ENCODE measurements at places on chromosomes 7 and 10.

GRCh38 chr10:5159126-5159525, 25.8 kb downstream of the AKR1C8 start:
- DNase-seq: no peak

DNA sequence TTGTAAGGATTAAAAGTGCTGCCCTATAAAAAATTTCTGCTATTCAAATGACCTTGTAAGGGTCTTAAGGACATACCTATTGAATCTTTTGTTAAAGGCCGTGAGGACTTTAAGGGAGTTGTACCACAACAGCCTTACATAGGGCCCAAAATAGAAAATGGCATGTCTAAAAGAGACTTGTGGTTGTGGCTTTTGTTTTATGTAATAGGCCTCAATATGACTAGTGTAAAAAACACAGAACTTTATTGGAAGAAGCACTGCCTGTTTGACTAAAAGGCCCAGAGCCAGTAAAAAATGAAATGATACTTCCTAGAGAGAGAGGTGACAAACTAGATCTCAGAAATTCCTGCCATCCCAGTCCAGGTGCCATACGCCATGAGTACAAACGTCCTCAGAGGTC, 286.6 kb downstream of the SEMA3D start:
- DNase-seq: no peak

- no peak for DNase-seq
Observed at GRCh38 chr10:103709341-103709920, 145.9 kb downstream of the SH3PXD2A start.

GRCh38 chr7:150390205-150390604, 11.1 kb downstream of the ZNF775 start:
- DNase-seq: no peak

- no peak for DNase-seq
Observed at GRCh38 chr7:119711104-119711503, 561.9 kb upstream of the KCND2 start.

DNA sequence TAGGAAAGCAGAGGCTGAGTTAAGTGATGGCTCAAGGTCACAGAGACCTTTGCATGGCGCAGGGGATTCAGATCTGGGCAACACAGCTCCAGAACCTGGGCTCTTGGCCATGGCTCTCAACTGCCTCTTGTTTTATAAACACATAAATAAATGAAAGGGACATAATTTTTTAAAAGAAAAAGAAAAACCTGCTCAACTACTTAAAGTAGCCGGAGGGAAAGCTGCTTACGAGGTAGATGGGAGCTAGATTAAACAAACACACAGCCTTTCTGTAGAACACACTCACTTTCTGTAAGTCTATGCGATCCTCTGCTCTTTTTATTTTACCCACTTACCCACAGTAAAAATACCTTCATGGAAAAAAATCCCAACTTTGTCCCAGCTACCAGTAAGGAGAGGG, 81.3 kb downstream of the PIP4K2A start:
- no peak for DNase-seq

DNA sequence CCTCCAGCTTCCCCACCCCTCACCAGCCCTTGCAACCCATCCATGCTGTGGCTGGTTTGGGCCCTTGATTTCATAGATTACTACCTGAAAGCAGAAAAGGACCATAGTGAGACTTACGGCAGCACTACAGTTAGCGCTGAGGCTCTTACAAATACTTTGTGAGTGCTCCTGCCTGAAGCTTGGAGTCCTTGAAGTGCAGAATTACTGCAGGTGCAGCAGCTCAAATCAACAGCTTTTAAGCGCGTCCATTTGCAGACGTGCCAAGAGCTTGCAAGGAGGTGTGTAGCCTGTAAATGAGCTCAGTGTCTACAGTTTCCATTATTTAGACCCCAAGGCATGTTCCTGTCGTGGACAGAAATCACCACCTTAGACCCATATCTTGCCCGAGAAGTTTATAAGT, 103.0 kb downstream of the CELF2 start:
- DNase-seq: no peak

- DNase-seq: peak; percentile 91
Observed at GRCh38 chr10:86953747-86954680, 3.4 kb downstream of the MMRN2 start.

DNA sequence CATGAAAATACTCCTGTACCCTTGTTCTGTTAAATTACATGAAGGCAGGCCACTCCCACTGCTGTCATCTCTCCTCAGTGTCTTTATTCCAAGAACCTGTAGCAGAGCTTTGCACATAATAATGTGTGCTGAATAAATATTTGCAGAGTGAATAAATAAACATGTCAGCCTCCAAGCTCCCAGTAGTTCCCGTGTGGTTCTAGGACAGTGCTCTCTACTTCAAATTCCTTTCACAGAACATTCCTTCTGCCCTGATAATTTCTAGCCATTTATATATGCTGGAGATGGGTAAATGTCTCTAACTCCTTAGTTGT, 20.3 kb upstream of the HYAL4 start:
- no peak for DNase-seq

DNA sequence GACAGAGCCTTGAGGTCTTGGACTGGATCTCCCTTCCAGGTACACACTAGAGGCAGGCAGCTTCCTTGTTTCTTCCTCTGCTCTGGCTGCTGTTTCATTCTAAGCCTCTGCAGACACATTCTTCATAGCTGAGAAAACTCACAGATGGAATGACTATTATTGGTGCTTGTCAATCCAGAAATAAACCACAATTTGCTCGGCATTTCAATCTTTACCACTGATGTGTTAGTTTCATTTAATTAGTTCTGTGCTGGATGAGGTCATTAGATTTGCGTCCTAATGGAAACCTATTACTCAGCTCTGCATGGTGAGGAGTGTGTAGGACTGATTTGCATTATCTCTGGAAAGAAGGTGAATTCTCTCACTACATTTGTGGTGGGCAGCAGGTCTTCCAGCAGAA, 392.5 kb downstream of the NRG3 start:
- DNase-seq: no peak

DNA sequence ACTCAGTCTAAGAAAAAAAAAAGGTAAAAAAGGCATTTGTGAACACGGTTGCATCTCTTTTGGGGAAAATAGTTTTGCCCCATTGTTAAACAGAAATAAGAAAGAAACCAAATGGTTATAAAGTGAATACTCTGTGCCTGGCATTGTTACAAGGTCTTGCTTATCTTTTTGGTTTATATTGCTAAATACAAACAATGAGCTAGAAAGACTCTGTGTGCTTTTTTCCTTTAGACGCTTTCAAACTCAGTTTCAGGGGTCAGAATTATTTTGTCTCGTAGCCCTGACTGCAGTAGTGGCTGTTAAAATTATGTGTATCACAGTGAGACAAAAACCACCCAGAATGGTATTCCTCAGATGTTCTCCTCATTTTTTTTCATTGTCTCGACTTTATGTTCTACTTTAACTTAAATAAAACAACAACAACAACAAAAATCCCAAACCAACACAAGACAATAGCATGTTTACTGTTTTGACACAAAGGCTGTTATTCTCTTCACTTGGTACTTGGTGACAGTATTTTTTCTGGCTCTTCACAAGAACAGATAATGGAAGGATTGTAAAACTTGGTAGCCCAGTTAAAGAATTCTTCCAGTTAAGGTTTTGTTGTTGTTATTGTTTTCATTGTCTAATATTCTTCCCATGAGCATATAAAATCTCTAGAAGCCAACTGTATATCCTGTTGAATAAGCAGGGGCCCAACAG, 190.1 kb downstream of the PLXDC2 start:
- no peak for DNase-seq

- DNase-seq: no peak
Observed at GRCh38 chr10:116886772-116887171, 37.5 kb downstream of the ENO4 start.

GRCh38 chr10:52318136-52318701, 4.1 kb downstream of the DKK1 start:
- no peak for DNase-seq

GRCh38 chr7:1607696-1608095, 37.9 kb upstream of the PSMG3 start:
- DNase-seq: peak; percentile 55

DNA sequence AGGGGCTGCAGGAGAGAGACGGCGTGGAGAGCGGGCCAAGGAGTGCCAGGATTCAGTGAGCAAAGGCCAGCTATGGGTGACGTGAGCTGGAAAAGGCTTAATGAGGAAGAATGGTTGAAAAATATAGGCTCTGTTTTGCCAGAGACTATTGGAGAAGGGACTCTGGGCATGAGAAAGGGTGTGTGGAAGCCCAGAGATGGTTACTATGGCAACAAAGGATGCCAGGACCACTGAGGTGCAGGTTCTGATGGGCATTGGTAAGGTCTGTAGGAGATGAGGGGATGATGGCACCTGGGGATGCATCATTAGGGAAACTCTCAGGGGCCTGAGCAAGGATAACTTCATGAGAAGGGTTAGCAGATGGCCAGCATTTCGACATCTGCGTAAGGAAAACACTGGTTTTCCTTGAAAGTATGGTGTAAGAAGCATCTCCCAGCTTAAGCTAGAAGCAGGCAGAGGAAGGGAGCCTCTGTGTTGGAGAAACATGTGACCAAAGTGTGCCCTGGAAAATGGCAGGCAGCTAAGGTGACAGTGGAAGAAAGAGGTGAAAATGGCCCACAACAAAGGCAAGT, 21.6 kb upstream of the FAM180A start:
- peak; percentile 35 for DNase-seq

DNA sequence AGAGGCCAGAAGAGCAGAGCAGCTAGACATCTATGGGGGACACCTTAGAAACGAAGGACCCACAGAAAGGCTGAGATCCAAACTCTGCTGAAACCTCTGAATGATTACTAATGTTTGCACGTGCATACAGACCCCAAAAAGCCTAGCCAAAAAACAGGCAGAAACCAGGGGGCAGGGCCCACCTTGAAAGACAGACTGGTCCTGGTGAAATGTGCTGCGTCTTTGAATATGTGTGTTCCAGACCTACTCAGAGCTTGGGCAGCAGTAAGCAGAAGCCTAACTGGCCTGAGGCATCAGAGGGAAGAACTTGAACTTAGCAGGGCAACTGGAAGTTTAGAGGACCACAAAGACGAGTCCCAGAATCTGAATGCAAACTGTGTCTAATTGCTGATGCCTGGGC, 251.8 kb downstream of the TEX36 start:
- DNase-seq: no peak

- DNase-seq: peak; percentile 32
Observed at GRCh38 chr10:113093188-113094113, 143.4 kb downstream of the TCF7L2 start.

DNA sequence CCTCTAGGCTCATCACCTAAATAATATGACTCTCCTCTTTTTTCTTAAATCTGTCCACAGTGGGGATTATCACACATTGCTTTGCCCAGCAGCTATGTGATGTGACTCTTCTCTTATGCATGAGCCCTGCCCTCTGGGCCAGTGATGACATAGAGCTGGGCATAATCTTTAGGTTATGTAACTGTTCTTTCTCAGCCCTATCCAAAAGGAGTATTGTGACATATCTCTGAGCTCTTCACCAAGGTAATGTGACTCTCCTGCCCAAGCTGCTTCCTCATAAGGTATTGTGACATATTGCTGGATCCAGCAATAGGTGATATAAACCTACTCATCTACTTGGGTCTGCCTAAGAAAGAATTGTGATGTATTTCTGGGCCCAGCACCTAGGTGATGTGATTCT, 37.7 kb upstream of the ZNF107 start:
- DNase-seq: no peak

DNA sequence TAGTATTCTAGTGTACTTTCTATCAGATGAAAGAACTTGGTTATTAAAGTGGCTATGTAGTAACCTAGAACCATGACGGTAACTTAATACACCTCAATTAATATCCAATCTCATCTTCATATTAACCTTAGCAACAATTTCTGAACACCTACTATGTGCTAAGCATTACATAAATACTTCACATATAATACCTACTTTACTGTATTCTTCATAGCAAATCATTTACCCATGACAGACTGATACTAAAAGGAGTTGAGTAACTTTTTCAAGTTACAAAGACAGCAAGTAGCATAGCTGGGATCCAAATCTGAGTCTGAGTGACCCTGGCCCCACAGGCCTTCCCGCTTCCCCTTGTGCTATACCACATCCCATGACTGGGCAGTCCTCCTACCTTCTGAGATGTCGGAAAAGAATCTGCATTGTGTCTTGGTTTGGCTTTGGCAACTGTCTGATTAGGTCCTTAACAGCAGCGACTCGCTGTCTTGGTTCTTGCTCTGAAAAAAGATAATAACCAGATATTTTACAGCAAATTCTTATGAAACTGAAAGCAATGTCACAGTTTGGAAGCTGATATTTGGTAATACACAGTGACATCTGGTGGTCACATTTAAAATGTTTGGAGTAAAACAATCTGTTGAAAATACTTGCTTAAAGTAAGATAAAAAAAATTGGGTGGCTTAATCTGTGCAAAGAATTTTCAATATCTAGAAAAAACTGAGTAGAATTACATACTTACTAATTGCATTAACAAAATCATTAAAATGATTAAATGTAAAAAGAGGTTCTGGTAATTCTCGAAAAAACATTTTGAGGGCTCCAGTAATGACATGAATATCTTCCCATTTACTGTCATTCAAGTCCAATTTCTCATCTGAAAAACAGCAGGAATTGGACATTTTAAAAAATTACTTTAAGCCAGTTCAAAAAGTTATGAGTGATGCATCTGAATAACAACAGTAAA, 120.1 kb downstream of the ARHGAP12 start:
- DNase-seq: peak; percentile 68

- DNase-seq: peak; percentile 56
Observed at GRCh38 chr10:62692085-62692484, 112.4 kb upstream of the ADO start.

GRCh38 chr10:3421537-3422257, 249.1 kb upstream of the PITRM1 start:
- DNase-seq: peak; percentile 41

- no peak for DNase-seq
Observed at GRCh38 chr7:35260246-35260645, 6.3 kb upstream of the TBX20 start.

DNA sequence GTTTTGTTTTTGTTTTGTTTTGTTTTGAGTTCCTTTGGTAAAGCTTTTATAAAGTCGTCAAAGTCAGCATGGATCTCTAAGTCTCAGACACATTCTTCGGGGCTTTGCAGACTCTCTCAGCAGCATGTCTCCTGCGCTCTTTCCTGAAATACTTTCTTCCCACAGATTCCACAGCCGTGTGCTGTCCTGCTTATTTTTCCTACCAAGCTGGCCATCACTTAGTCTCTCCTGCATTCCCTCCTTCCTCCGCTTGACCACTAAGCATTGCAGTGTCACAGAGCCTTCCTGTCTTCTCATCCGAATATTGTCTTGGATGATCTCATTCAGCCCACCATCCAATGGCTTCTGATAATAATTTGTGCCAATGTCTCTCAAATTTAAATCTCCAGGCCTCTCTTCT, 434.3 kb upstream of the C7orf33 start:
- DNase-seq: peak; percentile 55

DNA sequence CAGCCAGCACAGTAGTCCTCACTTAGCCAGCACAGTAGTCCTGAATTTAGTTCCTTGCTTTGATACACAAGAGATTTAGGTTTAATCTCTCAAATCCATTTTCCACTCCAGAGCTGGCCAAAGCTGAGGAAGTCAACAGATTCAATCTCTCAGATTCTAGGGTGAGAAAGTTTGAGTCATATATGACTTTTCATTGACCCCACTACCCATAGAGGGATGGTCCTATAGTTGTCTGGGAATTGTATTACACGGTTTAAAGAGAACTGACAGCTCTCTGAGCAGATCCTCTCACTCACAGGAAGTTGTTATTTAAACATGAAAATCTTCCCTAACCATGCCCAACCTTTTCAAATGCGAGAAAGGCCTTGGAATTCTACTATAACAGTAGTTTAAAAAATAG, 641.8 kb upstream of the SEMA3D start:
- no peak for DNase-seq

GRCh38 chr10:72952642-72953158, 1.9 kb downstream of the PLA2G12B start:
- DNase-seq: no peak

- no peak for DNase-seq
Observed at GRCh38 chr10:76138286-76138685, 706.9 kb downstream of the LRMDA start.

GRCh38 chr10:112580267-112580666, 133.3 kb downstream of the VTI1A start:
- DNase-seq: no peak

Measured in islet precursor cell (in vitro differentiated cells).